ENCODE measurements at places on chromosomes 1 and 21.

DNA sequence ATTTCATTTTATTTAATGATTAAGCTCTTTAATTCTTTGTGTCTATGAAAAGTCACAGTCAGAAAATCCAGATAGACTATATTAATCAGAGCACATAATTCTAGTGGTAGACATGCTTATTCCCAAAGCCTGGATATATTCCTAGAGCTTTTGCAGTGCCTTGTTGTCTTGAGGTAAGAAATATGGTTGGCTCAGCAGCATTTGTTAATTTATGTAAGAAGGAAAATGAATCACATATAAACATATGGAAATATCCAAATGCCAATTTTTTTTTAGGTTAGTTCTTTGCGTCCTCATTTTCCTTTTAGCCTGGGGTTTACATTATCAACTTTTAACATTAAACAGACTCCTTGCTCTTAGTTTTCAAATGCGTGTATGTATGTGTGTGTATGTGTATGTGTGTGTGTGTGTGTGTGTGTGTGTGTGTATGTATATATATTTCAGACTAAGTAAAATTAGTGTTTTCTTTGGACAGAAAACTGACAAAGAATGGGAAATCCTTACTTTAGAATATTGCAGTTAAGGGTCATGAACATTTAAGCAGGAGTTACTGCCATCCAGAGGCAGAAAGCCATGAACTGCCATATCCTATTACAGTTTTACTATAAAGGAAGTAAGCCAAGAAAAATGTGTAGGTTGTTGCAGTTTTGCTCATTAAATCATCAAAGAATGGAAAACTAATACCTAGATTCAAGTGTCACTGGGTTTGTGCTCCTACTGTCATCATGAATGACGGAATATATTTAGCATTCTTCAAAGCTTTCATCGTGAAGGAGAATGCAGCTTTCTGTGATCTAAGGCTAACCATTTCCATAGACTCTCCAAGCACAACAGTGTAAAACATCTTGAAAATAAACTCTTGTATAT lies 477.1 kb upstream of the NR5A2 start:
- DNase-seq = no peak

- no peak for DNase-seq
These were observed 2.9 kb downstream of the PAX7 start for GRCh38 chr1:18633422-18634155.

- no peak for DNase-seq
These were observed 1.7 kb downstream of the SEMA6C start for GRCh38 chr1:151144474-151145303.

- no peak for DNase-seq
These were observed 54.2 kb upstream of the ETS2 start for GRCh38 chr21:38751379-38752050.

DNA sequence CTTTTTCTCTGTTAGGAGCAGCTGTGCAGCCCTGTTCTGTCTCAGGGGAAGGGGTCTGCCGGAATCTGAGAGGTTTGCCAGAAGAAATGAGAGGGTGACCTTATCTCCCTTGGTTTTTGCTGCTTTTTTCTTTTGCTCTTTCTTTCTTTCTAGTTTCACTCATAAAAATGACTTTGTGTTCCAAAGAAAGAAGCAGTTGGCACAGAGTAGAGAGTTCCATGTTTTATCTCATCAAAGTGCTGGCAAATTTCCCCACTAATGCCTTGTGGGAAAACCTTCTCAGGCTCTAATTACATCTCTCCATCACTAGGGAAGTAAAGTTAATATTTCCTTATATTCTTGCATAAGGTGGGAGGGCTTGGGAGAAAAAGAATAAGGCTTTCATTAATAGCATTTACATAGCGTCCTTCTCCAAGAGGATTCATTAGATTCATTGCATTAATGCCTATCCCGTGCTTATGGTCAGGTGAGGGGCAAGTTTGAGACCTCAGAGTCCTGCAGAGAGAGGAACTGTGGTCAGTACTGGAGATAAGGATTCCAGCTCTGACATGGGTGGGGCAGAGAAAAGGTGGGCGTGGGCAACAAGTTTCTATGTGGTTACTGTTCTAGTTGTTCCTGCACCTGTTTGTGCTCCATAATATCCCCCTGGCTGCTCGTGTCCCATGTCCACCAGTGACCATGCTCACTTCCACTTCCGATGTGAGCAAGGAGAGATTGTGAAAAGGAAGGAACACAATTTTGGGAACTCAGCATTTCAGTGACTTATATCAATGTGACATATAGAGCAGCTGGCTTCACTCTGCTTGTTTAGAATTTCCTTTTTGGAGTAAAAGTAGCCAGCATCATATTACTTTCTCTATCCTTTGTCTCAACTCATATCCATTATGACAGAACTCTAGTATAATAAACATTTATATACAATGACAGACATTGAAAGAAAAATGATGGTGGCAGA lies 79.5 kb downstream of the DISC1 start:
- no peak for DNase-seq

All from activated T-helper 1 cell treated with anti-CD3 and anti-CD28 coated beads, Interleukin-12 subunit alpha, Interleukin-12 subunit beta, Interleukin-2, Interleukin-4 antibody, amounts not matched to agents 30 ng/mL and 10 ng/mL and 1 ng/mL, durations not matched to agents 14 hours and 24 hours and 36 hours (primary cell).